ENCODE measurements at places on chromosomes 16 and 17. TPM values are rescaled to one million over a fixed set of nuclear protein-coding genes. Genes with fewer than 3 reads are reported as not detected.

Gene SYCE1L
- 0.45 TPM for total RNA-seq

DNA sequence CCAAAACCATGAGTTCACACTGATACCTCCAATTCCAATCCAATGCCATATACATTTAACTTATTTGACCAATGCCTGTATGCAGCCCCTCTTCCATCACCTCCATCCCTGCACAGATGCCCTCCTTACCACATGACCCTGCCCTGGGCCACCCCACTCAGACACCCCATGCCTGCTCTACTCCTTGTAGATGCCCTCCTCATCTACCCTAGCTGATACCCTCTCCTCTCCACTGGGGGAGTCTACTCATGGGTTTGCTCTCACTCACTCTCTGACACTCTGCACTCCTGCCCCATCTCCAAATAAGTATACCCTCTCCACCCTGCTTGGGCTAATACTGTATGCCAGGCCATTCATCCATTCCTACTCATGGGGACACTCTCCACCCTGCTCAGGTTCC lies 16.0 kb upstream of the CMTM4 start:
- DNase-seq: no peak

GRCh38 chr16:88769617-88770460 lies 15.2 kb downstream of the PIEZO1 start:
- no peak for DNase-seq

DNA sequence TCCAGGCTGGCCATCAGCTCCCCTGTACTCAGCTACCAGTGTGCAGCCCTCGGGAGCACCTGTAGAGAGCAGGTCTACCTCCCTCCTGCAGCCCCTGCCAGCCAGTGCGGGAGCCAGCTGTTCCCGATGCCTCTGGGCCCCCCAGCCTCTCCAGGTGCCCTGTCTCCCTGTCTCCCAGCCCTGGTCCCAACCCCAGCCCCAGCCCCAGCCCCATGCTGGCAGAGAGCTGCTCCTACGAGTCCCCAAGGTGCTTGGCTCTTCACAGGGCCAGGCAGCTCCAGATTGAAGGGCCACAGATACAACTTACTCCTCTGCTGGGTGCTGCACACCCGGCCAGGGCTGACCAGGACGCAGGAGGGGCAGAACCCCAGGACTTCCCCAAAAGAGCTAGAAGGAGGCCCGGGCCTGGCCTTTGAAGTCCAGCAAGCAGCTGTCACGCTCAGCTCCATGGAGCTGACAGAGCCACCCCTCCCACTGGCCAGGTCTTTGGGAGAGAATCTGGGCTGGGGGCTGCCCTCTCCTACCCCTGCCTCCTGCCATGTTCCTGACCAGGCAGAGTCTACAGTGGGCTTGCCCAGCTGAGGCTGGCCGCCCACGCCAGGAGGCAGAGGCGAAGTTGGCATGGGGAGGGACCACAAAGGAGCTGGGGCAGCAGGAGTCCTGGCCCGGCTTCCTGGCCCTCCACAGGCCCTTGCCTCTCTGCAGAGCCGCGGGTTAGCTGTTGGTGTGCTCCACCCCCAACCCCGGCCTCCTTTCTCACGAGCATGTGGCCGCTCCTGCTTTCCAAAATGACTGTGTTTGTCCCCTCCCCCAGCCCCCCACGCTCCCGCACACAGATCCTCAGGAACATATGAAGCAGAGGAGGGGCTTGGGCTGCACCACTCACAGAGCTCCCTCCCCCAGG lies 9.5 kb upstream of the ADAM11 start:
- no peak for DNase-seq

- no peak for DNase-seq
Measured at GRCh38 chr17:45050481-45051059, 862 bp downstream of the DCAKD start.

Measured in NCI-H460 (cell line).